ENCODE measurements at places on chromosomes 11 and 22.

DNA sequence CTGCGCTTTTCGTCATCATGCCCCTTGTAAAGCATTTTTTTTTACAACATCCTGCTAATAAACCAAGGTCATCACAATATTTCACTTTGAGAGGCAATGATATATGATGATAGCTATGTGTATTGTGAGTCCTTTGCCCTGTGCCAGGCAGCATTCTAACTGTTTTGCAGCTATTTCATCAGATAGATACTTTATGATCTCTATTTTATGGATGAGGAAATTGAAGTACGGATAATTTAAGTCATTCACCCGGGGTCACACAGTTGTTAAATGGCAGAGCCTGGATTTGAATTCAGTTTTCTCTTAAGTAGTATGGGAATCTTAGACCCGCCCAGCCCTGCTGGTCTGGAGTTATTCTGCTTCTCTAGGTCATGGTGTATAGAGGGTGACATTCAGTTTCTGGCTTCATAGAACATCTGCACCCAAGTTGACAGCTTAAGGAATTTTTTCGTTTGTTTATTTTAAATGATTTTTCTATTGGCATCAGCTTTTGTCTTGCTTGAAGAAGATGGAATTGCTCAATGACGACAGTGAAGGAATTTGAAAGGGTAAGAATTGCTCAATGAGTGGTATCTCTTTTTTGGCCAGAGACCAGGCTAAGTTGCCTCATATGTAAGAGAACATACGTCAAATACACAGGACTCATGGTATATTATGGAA, 926 bp downstream of the PRR5L start:
- DNase-seq = peak; percentile 74

DNA sequence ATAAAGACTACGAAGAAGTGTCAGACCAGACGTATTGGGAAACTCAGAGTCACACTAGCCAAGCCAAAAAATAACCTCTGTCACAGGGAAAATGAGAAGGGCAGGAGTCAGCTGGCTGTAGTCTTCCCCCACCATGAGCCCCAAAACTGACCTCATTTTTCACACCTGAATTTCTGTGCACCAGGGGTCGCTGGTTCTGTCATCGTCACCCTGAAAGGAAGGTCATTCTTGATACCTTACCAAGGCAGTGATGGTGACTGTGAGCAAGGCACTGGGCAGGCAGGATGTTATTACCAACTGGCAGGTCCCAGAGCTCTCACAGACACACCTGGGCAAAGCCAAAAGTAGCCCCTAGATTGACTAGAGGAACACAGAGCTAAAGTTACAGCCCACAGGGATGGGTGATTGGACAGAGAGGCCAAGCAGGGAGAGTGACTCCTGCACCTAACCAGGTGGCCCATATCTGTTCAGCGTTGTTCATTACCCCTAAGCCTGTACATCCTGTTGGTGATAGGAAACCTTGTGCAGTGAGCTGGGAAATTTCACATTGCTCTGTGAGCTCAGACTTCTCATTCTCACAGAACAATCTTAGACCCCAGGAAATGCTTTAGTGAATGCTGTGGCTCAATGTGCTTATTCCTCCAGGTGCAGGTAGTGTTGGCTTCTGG, 32.3 kb upstream of the OR56A1 start:
- DNase-seq = no peak

GRCh38 chr11:92978271-92979111, 9.0 kb downstream of the MTNR1B start:
- no peak for DNase-seq

GRCh38 chr11:113269096-113269495, 45.3 kb upstream of the TTC12 start:
- DNase-seq = no peak

DNA sequence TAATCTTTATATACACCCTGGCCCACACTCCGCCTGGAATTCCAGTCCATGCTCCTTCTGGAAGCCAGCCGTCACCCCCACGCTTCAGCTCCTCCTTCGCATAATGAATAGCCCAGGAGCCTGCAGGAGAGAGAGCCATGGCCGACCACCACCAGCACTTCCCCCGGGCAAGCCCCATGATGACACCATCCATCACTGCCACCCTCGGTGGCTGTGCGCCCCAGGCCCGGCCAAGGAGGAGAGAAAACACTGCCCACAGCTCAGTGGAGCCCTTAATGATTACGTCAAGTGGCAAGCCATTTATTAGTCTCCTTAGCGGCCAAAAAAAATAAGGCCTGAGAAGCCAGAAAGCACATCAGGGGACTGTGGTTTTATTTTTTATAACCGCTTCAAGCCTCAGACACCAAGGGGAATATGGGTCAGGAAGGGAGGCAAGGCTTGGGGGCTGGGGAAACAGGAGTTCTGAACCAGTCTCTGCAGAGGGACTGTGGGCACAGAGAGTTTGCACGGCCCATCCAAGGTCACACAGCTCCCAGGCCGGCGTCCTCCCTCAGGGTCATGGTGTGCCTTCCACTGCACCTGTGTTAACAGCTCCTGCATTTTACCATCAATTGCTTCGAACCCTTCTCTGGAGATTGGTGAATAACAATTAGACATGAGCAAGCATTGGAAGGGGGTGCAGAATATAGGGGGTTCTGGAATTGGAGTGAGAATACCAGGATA, 134.3 kb downstream of the MN1 start:
- no peak for DNase-seq

- no peak for DNase-seq
These were observed 112.6 kb upstream of the LUZP2 start for GRCh38 chr11:24384240-24384639.

DNA sequence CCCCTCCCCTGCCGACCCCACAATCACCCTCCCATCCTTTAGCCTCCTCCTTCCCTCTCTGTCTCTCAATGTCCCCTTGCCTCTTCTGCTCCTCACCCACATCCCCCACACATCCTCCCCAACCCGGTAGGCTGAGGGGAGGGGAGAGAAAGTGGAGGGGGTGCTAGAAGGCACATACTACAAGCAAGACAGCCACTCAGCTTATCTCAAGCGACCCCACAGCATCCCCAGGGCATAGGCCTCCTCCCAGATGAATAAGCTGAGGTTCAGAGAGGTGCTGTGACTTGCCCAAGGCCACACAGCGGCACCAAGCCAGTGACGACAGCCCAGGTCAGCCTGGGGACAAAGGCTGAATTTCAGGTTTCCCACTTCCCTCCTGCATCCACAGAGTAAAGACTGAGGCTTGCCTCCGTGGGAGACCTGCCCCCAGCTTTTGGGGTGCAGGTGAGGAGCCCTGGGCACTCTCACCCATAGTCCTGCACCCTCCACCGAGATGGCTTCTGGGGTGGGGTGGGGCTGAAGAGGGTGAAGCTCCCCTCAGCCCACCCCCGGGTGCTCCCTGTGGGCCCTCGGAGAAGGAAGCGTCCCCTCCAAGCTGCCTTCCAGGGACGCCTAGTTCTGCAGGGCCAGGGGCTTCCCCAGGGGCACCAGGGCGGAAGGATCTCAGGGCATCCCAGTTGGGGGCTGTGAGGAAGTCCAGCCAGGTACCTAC, 511 bp downstream of the RAC2 start:
- peak; percentile 30 for DNase-seq

DNA sequence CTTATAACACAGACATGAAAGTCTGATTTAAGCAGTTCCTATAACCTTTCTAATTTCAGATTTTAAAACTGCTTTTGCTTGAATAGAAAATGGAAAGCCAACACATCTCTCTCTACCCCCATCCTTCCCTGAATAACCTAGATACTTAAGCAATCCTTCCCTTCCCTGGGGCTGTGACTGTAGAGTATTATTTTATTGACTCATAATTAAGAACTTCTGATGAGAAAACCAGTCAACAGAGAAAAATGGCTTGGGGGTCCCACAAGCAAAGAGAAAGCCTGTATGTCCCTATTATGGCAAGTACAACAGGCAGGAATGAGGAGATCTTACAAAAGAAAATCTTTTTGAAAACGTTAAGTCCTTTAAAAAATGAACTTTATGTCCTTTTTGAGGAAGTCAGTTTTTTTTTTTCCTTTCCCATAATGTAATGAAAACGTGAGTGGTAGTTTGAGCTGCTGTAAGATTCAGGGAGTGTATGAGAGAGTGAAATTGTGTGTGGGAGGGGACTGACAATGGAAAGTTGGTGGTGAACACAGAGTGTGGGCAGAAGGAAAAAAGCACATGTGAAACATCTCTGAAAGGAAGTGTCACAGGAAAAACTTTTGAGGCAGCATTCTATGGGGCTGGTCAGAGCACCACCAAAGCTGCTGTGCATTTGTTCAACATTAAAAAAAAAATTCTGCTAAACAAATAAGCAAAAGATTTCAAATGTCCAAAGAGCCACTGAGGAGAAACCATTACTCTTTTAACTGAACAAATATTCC, 154.6 kb downstream of the MAML2 start:
- DNase-seq = peak; percentile 80

GRCh38 chr11:93579187-93579751, 36.1 kb upstream of the SMCO4 start:
- no peak for DNase-seq

DNA sequence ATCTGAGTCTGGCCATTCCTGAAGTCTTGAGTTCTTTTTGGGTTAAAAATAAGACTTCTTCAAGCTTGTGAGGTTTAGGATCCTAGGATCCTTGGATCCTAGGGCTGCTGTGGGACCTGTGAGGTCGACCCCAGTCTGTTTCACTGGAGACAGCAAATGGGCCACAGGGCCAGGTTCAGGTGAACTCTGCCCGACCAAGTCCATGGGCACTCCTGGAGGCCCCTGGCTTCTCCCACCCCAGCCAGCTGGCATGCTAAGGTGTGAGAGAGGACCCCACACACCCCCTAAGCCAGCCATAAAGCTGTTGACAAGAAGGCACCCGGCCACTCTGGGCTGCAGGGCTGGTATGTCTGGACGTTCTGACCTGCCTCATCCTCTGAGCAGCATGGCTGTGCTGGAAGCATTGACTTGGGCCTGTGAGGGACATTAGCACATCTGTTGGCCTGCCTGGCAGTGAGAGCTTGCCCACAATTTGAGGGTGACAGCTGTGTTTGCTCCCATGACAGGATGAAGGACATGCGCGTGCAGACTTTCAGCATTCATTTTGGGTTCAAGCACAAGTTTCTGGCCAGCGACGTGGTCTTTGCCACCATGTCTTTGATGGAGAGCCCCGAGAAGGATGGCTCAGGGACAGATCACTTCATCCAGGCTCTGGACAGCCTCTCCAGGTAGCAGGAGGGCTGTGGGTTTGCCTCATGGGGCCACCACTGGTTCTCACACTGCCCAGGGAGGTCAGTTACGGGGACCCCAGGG, 16.0 kb downstream of the CLDN5 start:
- DNase-seq = no peak

DNA sequence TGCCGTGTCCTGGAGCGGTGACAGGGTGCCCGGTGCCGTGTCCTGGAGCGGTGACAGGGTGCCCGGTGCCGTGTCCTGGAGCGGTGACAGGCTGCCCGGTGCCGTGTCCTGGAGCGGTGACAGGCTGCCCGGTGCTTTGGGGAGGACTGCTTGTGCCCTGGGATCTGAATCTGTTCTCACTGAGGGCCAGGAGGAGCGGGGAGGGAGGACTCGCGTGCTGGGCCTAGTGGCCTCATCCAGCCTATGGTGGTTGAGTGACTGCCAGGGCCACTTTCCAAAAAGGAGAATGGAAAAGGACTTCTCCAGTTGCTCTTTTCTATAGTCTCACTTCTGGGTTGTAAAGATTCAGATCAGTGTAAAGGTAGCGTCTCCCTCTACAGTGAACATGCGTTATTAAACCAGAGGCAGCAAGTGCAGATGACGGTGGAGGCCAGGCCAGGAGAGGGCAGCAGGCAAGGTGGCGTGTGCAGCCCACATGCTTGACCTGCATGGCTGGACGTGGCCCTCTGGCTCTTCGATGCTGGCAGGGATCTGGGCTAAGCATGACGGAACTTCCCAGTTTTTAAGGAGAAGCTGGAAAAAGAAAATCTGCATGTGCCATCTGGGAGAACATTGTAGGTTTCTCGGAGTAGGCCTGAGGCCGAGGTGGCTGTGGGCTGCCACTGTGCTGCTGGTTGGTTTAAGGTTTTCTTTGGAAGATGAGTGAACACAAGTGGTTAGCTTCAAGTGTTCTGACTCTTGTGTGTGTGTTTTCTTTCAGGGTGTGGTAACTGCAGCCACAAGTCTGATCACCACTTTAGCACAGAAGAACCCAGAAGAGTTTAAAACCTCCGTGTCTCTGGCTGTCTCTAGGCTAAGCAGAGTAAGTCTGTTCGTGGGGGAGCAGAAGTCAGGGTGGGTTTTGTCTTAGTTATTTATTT, 55.0 kb downstream of the AP2A2 start:
- no peak for DNase-seq

DNA sequence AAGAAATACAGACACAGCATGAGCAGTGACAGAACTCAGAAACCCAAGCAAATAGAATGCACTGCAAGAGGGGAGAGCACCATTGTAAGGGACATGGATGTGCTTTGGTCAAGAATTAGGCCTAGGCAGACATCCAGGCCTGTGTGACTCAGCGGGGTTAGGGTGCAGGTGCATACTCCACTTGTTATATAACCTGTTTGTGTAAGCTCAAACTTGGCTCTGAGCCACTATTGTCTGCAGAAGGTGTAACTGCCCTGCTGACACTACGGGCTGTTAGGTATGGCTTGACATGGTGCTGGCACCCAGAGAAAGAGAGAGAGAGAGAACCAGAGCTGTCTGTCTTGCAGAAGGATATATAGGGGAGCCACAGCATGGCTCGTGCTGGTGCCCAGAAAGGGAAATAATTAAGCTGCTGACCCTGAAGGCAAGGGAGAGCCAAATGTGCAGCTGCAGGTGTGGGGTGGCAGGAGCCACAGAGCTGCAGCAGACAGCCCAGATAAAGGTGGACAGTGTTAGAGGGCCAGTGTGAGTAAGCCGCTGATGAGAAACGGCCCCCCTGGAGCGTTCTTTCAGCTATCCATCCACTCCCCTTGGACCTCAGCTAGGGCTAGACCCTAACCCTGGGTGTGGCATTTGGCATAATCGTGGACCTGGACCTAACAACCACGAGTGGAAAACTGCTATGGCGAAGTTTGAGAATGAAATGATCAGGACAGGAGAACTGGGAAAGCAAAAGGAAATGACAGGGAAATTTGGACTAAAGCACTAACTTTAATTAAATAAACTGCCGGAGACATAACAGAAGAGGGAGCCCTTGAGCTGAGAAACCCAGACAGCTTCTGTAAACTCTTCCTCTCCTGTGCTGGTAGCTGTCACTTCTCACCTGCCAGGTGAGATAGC, 253.0 kb upstream of the CCDC179 start:
- no peak for DNase-seq

GRCh38 chr11:12079726-12080556, 30.4 kb upstream of the MICAL2 start:
- no peak for DNase-seq

- no peak for DNase-seq
These were observed 2.0 kb upstream of the B3GAT1 start for GRCh38 chr11:134413826-134414731.

GRCh38 chr22:43298062-43298801, 44.9 kb downstream of the SCUBE1 start:
- no peak for DNase-seq

DNA sequence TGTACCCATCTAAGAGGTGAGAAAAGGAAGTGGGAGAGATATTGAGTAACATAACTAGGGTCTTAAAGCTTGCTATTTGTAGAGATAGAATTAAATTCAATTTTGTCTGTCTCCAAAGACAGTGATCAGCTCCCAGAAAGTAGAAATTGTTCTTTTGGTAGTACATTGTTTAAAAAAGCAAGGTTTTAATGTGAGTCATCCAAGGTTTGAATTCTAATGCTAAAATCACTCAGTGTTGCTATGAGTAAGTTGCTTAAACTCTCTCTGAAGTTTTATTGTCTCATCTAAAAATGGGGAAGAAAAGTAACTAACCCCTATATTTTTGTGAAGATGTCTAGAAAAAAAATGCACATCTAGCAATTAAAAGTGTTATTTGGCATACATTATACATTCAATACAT, 1004.5 kb upstream of the CCDC90B start:
- DNase-seq = no peak

All from MV-4-11 (cell line).